ENCODE measurements at places on chromosomes 1 and 21. TPM values are rescaled to one million over a fixed set of nuclear protein-coding genes. Genes with fewer than 3 reads are reported as not detected.
A peak's percentile ranks its signal among the peaks of the same experiment; 100 is the strongest.

- DNase-seq, result no peak
Measured at GRCh38 chr1:2042830-2043773, 7.1 kb upstream of the PRKCZ start.

- no peak for DNase-seq
Measured at GRCh38 chr1:75171876-75172275, 37.7 kb downstream of the LHX8 start.

DNA sequence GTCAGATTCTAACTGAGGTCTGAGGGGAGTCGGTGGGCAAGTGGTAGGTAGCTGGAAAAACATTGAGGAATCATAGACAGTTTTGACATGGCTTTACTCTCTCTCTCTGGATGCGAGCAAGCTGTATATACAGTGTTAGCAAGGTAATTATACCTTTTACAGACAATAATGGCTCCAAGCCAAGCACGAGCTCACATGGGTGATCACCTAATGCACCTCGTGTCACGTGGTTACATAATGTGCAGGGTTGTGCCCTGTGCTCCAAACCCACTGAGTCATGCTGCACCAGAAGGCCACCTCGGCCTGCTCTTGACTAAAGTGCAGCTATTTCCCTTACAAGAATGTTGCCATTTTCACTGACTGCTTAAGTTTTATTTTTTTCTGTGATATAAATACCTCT, 7.6 kb upstream of the CLCA2 start:
- no peak for DNase-seq

GRCh38 chr1:2316451-2316961, 74.8 kb downstream of the MORN1 start:
- DNase-seq, result no peak

GRCh38 chr21:45334591-45335081, 46.9 kb upstream of the POFUT2 start:
- DNase-seq, result no peak

Gene GBP6
- 0.47 TPM for total RNA-seq

DNA sequence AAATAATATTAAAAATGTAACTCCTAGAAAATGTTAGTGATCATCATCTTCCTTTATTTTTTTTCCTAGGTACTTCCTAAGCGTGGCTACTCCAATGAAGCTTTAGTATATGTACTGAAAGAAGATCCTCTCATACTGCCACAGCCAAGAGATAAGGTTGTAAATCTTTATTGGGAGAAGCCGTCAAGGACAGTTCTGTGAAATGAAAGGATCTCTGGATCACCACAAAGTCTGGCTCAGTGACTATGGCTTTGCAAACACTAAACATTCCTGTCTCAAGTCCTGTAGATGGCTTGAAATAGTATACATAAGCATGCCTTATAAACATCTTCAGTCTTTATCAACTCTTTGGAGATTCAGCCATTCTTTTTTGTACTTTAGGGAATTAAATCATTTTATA, 61.2 kb upstream of the DPH5 start:
- DNase-seq, result no peak

DNA sequence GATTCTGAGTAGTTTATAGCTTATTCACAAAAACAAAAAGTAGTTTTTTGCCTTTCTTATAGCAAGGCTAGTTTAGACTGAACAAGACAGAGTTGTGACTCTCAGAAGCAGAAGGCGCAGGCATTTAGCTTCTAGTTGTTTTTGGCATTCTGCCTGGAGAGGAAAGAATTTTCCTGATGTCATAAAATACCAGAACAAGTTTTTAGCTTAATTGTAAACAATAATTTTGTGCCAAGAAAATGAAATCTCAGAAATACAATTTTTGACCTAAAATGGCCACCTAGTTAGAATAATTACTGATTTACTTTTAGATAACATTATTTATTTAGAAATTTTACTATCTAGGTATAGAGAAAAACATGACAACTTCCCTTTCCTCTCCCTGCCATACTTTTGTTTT, 1.0 kb downstream of the DNAJB4 start:
- no peak for DNase-seq

- peak; percentile 5 for DNase-seq
Measured at GRCh38 chr1:8169364-8170058, 143.4 kb upstream of the ERRFI1 start.

GRCh38 chr21:42630626-42631025, 22.8 kb upstream of the PDE9A start:
- no peak for DNase-seq

DNA sequence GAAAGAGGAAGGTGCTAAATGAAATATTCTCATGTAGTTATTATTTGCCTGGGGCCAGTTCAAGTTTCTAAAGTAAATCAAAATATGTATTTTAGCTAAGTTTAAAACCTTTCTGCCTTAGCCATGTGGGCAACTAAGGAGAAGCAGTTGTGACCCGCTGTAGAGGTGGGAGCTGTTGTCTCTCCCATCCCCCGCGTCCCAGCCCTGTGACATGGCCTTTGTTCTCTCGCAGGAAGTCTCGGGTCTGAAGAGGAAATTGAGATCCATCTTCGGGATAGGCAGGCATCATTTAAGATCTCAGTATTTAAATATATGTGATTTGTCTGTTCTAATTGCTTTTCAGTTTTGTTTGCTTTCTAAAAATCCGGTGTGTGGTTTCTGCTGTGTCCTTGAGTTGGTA, 121.5 kb downstream of the CAMTA1 start:
- DNase-seq, result no peak

DNA sequence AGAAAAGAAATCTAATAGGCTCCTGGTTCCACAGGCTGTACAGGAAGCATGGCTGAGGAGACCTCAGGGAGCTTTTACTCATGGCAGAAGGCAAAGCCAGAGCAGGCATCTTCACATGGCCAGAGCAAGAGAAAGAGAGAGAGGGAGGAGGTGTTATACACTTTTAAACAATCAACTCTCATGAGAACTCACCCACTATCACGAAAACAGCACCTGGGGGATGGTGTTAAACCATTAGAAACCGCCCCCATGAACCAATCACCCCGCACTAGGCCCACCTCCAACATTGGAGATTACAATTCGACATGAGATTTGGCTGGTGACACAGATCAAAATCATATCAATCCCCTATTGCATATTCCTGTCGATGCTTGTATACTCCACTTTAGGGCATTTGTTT, 93.5 kb downstream of the MRPL39 start:
- DNase-seq, result no peak

- no peak for DNase-seq
Measured at GRCh38 chr1:222034790-222035189, 292.9 kb upstream of the DUSP10 start.

DNA sequence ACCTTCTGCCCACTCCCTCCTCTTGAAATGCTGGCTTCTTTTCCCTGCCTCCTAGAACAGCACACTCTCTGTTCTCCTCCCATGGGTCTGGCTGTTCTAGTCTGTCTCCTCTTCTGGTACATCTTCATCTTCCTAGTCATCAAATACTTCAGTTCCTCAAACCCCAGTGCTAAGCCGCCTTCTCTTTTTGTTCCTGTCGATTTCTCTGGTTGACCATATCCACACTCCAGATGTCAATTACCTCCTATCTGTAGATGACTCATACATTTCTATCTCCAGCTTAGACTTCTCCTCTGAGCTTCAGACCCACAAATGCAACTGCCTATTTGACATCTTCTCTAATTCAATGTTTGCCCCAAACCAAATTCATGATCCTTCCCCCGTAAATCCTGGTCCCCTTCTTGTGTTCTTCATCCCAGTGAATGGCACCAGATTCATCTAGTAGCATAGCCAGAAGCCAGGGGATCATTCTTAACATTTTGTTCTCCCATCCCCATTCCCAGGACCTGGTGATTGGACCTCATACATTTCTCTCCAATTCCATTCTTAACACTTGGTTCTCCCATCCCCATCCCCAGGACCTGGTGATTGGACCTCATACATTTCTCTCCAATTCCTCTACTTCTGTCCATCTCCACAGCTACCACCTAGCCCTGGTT, 35.9 kb downstream of the USP24 start:
- DNase-seq, result no peak

Gene RGS8
- total RNA-seq, result 7.8 TPM

- DNase-seq, result no peak
Measured at GRCh38 chr1:238099871-238100270, 209.1 kb upstream of the ZP4 start.

- DNase-seq, result no peak
Measured at GRCh38 chr1:221823561-221823960, 81.7 kb upstream of the DUSP10 start.

Data from occipital lobe (tissue), 3 donors.